Left lung (tissue), 14 donors: ENCODE measurements at places on chromosomes 6 and 20.

- DNase-seq: no peak
Measured at GRCh38 chr6:157927011-157927410, 54.7 kb upstream of the SYNJ2 start.

GRCh38 chr6:82249381-82250253 is 2.1 kb upstream of the IBTK start:
- DNase-seq: no peak

GRCh38 chr6:89385156-89385667 is 26.9 kb downstream of the RRAGD start:
- DNase-seq: no peak

- no peak for DNase-seq
Measured at GRCh38 chr6:39617520-39617919, 107.7 kb downstream of the KIF6 start.

GRCh38 chr20:36320898-36321695 is 15.0 kb downstream of the DLGAP4 start:
- no peak for DNase-seq

- DNase-seq: no peak
Measured at GRCh38 chr6:68876792-68877493, 241.9 kb downstream of the ADGRB3 start.

DNA sequence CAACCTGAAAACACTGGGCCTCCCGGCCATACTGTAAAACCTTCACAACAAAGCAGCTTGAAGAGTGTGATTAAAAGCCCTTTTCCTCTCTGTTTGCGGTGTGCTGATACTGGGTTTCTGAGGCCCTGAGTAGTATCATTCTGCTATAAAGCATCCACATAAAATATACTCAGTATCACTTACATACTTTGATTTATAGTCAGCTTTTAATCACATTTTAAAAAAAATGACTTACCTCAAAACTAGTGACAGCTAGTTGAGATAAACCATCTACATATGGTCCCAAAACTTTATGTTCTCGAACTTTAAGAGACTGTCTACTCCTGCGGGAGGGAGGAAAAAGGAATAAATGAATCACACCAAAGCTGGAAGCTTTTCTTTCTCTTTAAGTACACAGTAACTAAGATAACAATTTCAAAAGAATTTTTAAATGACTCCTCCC is 135.7 kb downstream of the KIF13A start:
- no peak for DNase-seq

- no peak for DNase-seq
Measured at GRCh38 chr20:21511850-21512633, 1.8 kb downstream of the NKX2-2 start.

DNA sequence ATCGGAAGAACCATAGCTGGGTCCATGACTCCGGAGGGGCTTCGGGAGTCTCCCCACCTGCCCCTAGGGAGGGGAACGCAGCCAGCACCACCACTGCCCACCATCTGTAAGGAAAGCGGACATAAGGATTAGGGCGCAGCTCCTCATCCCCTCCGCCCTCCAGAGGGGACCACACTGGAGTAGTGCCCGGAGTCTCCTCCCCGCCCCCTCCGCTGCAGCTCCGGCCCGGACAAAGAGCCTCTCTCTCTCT is 628 bp downstream of the SLC35B2 start:
- no peak for DNase-seq

DNA sequence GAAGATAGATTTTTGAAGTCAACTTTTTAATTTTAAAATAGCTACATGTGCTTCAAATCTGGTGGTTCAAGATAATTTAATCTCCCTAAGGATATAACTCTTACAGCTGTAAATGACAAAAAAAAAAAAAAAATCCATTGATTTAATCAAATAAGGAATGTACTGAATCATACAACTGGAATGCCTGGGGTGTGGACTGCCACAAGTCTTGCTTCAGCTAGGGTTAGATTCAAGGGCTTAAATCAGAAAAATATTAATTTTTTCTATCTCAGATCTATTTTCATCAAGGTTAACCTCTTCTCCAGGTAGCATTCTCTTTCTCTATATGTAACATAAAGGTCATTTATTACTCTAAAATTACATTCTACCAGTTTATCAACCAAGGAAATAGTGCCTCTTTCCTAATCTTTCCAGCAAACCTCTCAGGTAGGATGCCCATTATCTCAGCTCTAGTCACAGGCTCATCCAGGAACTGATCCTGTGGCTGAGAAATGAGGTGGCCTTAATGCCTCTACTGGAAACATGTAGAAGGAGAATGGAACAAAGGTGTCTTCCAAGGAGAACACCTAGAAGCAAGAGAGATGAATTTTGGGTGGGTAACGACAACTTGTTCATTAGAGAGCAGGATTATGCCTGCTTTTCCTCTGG is 466.9 kb downstream of the CBLN4 start:
- no peak for DNase-seq

GRCh38 chr6:11622156-11622555 is 84.6 kb downstream of the TMEM170B start:
- no peak for DNase-seq

GRCh38 chr20:51573576-51574243 is 31.2 kb upstream of the NFATC2 start:
- DNase-seq: no peak

- no peak for DNase-seq
Measured at GRCh38 chr6:90229331-90230010, 67.2 kb downstream of the BACH2 start.

DNA sequence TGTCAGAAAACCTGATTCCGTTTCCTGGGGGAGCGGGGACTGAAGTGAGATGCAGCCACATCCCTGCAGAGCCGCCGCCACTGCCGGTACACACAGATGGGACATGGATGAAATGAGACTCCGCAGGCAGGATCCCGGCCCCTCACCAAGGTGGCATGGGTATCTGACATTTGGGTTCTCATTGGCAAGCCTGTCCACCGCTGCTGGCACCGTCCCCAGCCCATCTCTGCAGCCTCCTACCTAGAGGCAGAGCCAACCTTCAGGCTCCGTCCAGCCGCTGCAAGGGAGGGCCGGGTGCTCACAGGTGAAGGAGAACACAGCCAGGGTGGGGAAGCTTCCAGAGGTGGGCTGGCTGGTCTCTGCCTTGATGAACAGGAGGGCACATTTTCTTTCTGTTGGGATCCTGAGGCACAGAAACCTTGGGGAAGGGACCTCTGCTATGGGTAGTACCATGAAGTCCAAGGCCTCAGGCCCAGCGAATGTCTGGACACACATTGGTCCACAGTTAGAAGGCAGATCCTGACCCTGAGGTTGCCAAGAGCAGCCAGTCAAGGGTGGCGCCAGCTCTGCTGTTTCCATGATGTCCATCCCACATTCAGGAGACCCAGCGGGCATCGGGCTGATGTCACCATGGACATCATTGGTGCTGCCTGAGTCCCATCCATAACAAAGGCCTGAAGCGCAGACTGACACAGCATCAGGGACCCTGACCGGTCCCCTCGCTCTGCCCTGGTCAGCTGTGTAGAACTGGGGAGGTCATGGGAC is 177.4 kb downstream of the TAF4 start:
- no peak for DNase-seq

DNA sequence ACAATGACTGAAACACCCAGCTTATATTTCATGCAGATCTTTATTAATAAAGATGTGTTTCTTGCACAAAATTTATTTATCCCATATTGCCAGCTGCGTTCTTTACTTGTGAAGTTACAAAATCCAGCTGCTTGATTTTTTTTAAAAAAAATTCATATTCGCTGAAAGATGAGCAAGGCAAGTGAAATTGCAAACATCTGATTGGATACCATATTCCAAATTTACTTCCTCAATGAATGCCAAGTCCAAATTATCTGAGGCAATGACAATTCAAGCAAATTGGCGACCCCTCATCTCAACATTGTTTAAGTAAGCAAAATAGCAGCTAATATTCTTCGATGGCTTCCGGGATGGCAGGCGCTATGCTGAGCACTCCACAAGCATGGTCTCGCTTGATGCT is 37.7 kb downstream of the ZFP64 start:
- DNase-seq: no peak

DNA sequence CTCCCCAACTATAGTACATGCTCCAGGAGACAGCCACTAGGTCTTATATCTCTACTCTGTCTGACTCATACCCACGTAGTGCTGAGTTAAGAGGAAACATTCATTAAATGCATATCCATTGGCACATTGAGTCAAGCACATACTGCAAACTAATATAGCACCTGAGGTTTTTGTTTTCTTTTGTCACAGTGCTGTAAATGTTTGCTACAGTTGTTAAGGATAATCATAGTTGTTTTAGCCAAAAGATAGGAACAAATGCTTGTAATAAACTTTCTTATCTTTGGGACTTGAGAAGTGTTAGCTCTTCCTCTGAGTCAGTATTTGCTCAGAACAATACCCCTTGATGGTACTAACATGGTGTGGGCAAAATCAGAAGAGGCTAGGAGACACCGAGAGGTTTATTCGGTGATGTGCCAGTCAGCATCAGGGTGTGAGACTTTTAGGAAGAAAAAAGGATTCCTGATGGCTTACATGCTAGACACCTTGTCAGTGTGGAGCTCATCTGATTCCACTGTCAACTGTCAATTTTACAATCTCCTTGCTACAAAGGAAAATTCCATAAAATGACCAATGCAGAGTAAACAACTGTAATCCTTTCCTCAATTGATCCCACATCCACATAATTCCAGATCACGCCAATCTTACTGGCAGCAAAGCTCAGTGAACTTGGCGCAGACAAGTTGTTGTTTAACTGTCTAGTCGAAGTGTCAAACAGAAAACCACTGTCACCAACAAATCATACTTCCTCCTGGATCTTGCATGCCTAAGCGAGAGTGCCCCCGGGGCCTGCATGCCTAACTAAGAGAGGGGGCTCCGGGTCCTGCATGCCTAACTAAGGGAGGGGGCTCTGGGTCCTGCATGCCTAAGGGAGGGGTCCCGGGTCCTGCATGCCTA is 36.1 kb downstream of the ELOVL2 start:
- DNase-seq: no peak

GRCh38 chr20:24317224-24317623 is 152.2 kb upstream of the SYNDIG1 start:
- DNase-seq: no peak

GRCh38 chr6:149940672-149940982 is 1.2 kb upstream of the ULBP2 start:
- DNase-seq: no peak

DNA sequence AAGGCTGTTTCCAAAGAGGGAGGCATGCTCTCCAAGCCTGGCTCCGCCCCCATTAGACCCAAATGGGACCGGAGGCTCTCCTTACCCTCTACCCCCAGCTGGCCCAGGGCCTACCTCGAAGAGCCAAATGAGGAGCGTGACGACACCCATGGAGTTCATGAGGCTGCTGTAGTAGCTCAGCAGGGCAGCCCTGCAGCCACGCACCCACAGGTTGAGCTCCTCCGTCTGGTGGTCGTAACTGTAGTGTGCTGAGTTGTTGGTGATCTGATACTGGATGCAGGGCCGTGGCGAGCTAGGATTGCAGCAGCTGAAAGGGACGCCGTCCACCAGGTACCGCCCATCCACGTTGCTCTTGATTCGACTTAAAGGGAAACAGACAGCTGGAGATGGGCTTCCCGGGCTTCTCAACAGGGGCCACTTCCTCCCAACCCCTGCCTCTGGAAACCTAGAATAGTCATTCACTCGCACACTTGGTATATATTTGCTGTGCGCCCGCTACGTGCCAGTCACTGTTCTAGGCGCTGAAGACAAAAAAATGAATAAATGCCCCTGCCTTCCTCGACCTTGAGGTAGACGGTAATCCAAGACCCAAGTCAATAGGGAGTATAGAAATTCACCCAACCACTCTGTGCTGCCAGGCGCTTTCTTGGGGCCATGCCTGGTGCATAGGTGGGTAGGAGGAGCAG is 18.0 kb downstream of the PRPH2 start:
- no peak for DNase-seq

- no peak for DNase-seq
Measured at GRCh38 chr6:29870104-29870503, 42.5 kb downstream of the HLA-G start.

- no peak for DNase-seq
Measured at GRCh38 chr20:36827541-36828279, 48.2 kb upstream of the TLDC2 start.

DNA sequence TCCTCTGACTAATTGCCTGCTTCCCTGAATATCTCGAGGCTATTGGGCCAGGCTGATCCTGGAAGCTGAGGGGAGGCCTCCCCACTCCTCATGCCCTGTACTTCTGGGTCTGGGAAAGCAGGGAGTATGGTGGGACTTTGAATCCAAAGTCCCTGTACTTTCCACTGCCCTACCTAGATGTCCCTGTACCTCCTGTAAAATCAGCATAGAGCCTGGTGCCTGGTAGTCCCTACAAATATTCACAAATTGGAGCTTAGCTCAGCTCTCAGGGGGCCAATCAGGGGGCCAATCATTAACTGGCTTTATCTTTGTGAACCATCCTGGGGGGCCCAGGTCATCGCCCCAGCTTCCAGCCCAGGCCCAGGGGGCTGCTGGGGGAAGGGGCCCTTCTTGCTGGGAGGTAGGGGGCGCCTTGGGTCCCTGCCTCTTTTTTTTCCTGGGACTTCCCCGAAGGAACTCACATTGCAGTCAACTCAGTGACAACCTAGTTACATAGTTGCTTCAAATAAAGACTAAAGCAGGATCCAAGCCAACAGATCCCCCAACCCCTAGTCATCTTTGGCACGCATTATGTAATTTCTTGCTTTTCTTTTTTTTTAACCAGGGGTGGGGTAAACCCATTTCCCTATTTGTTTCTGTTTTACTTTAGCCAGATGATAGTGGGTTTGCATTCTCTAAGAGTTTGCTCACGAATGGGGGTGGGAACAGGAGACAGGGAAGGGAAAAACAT is 6.9 kb upstream of the VEGFA start:
- peak; percentile 65 for DNase-seq

GRCh38 chr20:40359131-40359912 is 329.7 kb downstream of the MAFB start:
- no peak for DNase-seq

GRCh38 chr20:47557218-47557617 is 55.5 kb downstream of the NCOA3 start:
- no peak for DNase-seq

- DNase-seq: no peak
Measured at GRCh38 chr6:12034349-12034748, 22.2 kb downstream of the HIVEP1 start.

- DNase-seq: no peak
Measured at GRCh38 chr6:84866715-84867114, 102.3 kb upstream of the TBX18 start.

DNA sequence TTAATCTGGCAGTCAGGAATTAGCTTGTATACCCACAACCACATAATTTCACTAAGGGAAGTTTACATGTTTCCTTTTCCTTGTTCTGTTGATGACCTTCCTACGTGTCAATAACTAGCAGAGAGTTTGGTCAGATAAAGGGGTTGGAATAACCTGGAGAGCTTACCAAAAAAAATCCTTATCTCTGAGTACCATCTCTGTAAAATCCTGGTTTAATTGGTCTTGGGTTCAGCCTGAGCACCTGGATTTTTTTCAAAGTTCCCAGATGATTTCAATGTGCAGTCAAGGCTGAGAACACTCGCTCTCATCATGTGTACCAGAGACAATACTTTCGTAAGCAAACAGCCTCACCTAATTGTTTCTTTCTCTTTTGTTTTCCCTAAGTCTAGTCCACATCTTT is 483.8 kb upstream of the FLRT3 start:
- no peak for DNase-seq

- no peak for DNase-seq
Measured at GRCh38 chr20:43953919-43954592, 39.4 kb downstream of the TOX2 start.

- no peak for DNase-seq
Measured at GRCh38 chr6:10082385-10082784, 332.5 kb downstream of the TFAP2A start.
